AG09319 (cell line): ENCODE measurements at places on chromosomes 2 and 18.

DNA sequence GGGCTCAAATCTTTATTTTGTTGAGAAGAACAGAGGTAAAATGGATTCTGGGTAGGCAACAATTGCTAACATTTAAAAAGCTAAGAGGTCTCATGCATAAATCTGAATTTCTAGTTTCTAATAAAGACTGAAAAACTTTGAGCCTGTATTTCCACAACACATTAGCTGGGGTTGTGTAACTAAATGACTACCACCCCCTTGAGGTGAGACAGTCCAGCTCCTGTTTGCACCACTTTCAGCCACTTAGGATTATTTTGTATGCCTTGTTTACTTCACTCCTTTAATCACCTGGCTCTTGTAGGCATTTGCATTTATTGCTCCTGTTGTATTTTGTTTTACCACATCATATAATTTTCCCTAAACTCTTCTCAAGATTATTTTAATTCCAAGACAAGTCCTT lies 376.6 kb downstream of the PTH2R start:
- no peak for DNase-seq

- no peak for DNase-seq
These were observed 49.7 kb downstream of the CDH2 start for GRCh38 chr18:28127228-28127627.

DNA sequence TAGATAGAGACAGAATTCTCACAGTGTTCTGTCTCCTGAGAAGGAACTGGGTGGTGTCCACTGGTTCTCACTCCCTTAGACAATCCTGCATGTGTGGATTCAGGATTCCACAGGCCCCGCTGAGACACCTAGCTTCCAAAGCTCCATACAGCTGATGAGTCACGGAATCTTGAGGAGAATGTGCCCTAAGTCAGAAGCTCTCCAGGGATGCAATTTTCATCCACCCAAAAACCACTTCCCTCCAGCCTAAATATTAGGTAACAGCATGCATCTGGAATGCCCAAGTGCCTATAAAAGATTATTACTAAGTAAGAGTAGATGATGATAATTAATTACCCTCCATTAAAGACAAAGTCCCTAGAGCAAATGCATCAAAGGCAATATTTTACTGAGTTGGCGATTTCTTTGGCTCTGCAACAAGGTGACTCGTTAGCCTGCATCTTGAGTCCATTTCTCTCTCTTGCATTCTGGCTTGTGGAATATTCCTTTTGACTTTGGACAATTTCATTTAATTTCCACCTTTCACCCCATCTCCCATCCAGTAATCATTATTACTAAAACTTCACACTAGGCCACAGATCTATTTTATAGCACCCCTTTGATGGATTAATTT lies 475.1 kb downstream of the TNS1 start:
- DNase-seq: no peak

DNA sequence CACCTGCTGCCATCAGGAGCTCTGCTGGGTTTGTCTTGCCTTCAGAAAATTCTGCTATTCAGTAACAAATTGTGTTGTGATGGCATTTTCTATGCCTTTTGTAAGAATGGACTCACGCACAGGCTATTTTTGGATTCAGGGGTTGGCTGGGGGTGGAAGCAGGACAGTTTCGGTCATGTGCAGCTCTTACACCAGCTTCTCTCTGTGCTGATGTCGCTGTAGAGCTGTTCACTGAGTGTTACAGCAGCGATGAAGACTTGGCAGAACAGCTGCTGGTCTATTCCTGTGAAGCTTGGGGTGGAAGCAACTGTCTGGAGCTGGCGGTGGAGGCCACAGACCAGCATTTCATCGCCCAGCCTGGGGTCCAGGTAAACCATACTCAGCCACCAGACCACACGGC lies 49.2 kb downstream of the TRPM8 start:
- no peak for DNase-seq

GRCh38 chr2:10195278-10196109 lies 73.0 kb downstream of the RRM2 start:
- DNase-seq: no peak

DNA sequence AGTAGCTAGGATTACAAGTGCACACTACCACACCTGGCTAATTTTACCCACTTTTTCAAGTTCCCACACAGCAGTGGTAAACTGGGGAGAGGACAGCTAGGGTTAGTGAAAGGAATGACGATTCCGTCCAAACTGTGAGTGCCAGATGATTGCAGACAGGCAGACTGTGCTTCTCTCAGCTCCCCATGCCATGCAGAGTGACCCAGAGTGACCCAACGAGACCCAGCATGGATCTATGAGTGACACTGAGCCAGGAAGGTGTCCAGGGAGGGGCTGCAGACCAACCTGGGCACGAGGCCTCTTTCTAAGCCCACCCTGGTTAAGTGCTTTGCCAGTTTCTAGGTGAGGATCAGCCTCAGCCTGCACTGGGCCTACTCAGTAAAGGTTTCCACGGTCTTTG lies 7.7 kb upstream of the KLF11 start:
- DNase-seq: no peak

DNA sequence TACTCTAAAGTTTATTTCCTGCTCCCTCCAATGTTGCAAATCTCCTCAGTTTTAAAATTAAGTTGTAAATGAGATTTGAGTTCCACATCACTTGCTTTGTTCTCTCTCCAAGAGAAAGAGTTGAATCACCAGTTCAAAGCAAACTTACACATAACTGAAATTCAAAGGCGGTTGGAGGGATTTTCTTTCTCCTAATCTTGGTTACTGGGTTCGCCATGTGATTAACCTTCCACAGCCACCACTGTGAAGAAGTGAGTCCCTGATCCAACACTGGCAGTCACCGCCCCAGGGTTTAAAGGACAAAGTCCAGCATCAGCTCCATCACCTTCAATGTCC lies 247.1 kb downstream of the MYCN start:
- DNase-seq: no peak

DNA sequence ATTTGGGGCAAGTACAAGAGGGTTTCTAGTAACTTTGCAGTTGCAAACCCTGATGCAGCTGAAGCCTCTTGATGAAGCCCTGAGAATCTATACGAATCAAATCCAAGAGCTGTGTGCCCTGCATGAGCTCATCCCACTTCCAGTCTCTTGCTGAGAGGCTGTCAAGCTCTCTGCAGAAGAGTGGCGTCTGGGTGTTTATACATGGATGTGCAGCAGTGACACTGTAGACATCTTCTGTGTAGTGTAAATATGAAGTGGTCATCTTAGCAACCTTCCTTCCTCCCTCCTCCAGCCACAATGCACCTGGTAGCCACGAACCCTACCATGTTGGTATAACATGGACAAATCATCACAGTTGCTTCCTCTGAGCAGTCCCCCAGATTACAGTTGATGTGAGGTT lies 18.4 kb upstream of the KIAA2012 start:
- DNase-seq: no peak

GRCh38 chr2:226873051-226873620 lies 37.3 kb downstream of the RHBDD1 start:
- no peak for DNase-seq

DNA sequence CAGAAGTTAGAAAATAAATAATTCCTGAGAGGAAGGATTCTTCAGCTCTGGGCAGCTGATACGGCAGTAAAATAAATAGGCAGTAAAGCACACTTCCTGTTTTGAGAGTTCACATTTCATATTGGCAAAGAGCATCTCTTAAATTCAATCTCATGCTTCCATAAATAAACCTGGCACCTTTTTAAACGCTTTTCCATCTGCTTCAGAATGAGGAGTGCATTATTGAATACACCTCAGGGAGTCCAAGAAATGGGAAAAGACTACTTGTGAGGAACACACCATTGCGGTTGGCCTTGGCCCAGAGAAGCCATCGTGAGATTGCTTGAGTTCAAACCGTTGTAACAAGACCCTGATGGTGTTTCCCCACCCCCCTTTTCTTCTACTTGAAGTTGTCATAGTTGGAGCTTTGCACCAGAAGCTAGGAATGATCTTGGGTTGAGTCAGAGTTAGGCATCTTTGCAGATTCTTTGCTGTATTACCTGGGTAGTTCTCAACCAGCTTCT lies 123.9 kb downstream of the RDH14 start:
- DNase-seq: no peak

GRCh38 chr2:109062145-109062858 lies 66.7 kb upstream of the SH3RF3 start:
- DNase-seq: no peak

GRCh38 chr2:85534881-85535280 lies 4.1 kb upstream of the MAT2A start:
- no peak for DNase-seq

DNA sequence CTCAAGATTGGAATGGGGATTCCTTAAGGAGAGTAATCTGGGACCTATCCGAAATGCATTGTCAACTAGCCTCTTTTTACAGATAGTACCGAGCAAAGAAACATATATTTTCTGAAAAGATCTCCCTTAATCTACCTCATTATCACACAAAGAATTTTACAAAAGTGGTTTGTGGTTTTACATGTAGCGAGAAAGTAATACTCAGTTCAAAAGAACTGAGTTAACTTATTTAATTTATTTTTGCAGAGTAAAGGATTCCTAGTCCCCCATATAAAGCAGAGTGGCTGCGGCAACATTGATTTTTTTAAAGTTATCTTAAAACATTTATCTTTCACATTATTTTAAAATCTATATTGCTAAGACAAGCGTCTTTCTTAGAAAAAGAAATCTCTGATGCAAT lies 15.9 kb upstream of the SOS1 start:
- no peak for DNase-seq

DNA sequence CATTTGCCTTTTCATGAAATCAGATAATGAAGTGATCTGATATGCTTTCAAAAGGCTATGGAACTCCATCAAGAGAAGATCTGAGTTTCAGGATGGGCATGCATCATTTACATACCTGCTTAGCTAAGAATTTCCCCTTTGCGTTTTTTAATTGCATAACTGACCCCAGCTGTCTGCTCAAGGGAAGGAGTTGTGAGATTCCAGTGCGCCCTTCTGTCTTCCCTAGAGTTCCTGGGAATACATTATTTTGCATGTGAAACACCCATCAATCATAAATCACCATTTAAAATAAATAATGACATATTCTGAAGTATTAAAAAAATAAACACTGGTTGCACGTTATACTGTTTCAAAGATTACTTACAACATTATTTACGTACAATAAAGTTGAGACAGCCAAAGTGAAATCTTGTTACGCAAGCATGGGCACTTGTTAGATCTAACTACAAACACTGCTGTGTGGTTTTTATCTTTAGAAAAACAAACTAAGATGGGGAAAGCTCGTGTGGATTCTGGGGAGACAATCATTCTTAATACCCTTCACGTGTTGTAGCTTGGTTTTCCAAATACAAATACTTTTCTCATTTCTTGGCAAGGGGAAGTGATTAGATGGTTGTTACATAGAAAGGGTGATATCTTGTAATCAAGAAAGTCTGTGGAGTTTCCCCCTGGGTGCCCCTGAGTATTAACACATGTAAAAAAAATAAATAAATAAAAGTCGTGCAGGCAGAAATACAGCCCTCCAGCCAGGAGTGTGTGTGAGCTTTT lies 125.7 kb upstream of the LMAN1 start:
- peak; percentile 94 for DNase-seq

GRCh38 chr2:223090540-223091235 lies 38.7 kb downstream of the KCNE4 start:
- no peak for DNase-seq
